Muscle of leg (tissue), 16 donors: ENCODE measurements at places on chromosomes 6 and 20. TPM values are rescaled to one million over a fixed set of nuclear protein-coding genes. Genes with fewer than 3 reads are reported as not detected.

The HLA-DQB2 gene
- 0.23 TPM for polyA plus RNA-seq

The MAPK13 gene
- polyA plus RNA-seq, result 5.9 TPM

The SYCP2L gene
- polyA plus RNA-seq, result 3.5 TPM

The CABLES2 gene
- 5.7 TPM for polyA plus RNA-seq

The ETV7 gene
- polyA plus RNA-seq, result 0.48 TPM

The HSPA1B gene
- polyA plus RNA-seq, result 74.8 TPM

The JPH2 gene
- 77.3 TPM for polyA plus RNA-seq

The IMPG1 gene
- polyA plus RNA-seq, result 0.46 TPM

The ENTPD6 gene
- polyA plus RNA-seq, result 44.3 TPM

The PTK6 gene
- polyA plus RNA-seq, result 0.45 TPM

- DNase-seq, result no peak
These were observed 38.5 kb upstream of the VSX1 start for GRCh38 chr20:25120457-25120856.

DNA sequence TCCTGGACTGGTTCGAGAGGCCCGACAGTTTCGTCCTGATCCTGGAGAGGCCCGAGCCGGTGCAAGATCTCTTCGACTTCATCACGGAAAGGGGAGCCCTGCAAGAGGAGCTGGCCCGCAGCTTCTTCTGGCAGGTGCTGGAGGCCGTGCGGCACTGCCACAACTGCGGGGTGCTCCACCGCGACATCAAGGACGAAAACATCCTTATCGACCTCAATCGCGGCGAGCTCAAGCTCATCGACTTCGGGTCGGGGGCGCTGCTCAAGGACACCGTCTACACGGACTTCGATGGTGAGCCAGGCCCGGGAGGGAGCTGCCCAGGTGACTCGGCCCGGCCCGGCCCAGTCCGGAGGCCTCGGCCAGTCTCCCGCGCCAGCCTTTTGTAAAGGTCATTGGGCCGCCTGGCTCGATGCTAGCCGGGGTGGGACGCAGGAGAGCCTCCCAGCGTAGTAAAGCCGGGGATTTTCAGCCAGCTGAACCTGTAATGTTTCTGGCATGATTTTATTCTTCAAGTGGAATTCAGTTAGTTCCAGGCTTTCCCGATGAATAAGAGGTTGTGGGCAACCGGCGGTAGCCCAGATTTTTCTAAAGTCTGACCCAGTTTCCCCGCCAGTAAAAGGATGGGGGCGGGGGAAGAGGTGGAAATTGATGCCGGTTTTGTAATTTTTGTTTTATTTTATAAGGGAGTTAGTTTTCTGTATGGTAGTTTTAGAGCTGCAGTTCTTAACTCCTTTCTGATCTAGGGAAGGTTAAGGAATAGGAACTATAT lies 1.4 kb downstream of the PIM1 start:
- peak; percentile 77 for DNase-seq

DNA sequence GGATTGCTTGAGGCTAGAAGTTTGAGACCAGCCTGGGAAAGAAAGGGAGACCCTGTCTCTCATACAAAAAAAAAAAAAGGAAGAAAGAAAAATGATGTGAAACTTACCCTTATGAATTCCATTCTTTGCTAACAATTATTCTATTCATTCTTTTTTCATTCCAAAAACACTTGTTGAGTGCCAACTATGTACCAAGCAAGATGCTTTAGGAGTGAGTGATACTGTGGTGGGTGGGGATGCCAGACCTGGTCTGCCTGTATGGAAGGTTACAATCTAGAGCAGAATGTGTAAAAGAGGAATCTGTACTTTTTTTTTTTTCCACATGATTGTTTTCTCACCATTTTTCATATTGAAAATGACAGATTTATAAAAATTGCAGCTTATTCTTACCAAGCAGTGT lies 73.8 kb upstream of the TULP1 start:
- DNase-seq, result no peak

GRCh38 chr20:64119301-64119680 lies 11.9 kb upstream of the NPBWR2 start:
- DNase-seq, result no peak

GRCh38 chr6:44636561-44637248 lies 249.2 kb downstream of the CDC5L start:
- DNase-seq, result peak; percentile 82

DNA sequence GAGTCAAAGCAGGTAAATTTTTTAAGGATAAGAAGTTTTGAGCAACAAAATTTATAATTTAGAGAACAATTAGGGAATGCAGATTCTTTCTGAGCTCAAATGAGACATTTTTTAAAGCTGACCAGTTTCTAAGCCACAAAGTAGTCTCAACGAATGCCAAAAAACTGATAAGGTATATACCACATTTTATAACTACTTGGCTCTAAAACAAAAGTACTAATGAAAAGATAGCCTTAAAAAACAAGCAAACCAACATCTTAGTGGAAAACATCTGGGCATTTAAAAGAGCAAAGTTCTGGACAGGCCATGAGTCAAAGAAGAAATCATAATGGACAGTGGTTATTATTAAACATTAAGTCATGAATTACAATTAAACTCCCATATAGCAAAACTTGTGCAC lies 23.2 kb upstream of the RNF146 start:
- no peak for DNase-seq

DNA sequence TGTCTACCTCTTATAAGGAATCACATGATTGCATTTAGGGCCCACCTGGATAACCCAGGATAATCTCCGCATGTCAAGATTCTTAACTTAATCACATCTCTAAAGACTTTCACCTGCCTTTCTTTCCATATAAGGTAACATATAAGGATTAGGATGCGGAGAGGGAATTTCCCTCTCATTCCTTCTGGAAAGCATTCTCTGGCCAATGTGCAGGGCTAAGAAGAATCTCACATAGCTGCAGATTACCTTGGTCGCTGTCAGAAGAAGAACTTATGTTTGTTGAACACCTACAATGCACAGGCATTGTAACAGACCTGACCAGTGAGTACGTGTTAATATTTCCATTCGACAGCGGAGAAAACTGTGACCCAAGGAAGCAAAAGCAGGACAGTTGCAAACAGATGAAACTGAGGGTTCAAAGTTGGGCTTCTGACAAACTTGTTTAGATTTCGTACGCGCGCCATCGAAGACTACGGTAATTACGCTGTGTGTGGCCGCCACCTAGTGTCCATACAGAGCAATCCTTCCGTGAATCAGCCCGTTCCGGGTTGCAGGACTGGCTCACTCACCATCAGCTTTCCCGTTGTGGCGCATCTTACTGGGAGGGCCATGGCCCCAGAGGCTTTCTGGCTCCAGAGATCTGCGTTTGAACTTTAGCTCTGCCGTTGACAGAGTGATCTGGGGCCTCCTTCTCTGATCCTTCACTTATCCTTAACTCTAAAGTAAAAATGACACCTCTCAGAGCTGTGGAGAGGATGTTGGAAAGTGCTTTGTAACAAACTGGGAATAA lies 9.5 kb downstream of the C20orf202 start:
- peak; percentile 66 for DNase-seq

GRCh38 chr6:52995913-52996645 lies 995 bp upstream of the GSTA4 start:
- peak; percentile 84 for DNase-seq

DNA sequence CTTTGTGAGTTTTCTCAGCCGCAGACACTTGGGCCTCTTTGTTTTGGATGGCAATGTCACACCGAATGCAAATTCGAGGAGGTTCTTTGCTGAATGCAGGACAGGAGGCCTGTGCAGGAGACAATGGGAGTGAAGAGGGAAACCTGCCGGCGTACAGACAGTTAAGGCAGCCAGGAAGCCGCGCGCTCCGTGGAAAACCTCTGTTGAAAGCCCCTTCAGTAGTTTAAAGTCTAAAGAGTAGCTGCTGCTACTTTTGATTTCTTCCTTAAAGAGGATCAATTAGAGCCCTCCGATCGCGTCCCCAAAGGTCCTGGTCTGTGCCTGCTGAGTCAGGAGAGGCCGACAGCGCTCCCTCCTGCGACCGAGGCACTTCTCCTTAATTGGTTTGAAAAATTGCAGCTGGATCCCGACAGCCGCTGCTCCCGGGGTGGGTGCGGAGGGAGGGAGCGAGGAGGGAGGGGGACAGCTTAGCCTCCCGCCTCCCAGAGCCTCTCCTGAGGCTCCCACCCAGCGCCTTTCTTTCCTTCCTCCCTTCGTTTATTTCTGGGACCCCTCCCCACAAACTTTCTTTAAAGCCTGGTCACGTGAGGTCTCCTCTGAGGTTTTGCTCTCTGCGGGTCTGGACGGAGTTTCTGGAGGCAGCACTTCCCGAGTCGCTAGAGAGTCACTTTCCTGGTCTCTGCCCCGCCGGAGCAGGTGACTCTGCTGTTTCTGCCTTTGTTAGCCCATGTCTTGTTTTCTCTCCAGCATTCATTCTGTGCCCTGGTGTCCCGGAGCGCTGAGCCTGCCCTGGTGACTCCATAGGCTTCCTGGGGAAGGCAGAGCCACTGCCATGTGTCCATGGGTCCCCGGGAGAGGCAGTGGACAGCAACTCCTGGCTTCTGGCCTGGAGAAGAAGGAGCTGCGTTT lies 22.3 kb upstream of the RPP40 start:
- DNase-seq, result peak; percentile 86

DNA sequence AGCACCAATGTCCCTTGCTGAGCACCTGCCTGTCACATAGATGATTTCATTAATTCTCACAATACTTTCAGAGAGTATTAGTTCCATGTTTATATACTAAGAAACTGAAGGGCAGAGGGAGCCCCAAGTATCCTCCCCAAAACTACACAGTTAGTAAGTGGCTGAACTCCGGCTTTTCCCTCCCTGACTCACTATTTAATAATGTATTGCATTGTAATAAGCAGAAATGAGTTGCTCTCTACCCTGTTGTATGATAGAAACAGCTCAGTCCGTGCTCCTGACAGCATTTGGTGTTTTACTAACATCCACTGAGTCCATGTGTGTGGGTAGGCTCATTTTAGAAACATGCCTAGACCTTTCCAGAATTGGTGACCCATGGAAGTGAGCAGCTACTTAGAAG lies 76.8 kb downstream of the OLIG3 start:
- no peak for DNase-seq

GRCh38 chr6:46906776-46907175 lies 15.0 kb downstream of the ADGRF5 start:
- DNase-seq, result no peak

DNA sequence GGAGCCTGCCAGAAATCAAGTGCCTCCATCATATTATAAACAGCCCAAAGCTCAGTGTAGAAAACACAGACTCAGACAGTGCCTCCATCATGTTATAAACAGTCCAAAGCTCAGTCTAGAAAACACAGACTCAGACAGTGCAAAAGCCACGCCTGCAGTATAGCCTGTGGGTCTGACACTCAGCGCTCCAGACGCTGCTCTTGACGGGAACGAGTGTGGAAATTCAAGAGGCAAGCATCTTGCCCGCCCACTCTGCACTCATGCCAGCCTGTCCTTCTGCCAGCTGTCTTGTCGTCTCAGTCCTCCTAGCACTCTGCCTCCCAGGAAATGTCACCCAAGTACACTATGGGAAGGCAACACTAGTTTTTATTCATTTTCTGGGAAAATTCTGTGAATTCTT lies 274.2 kb upstream of the CDH4 start:
- DNase-seq, result peak; percentile 70

- no peak for DNase-seq
These were observed 185.1 kb downstream of the CDH26 start for GRCh38 chr20:60143261-60143842.

DNA sequence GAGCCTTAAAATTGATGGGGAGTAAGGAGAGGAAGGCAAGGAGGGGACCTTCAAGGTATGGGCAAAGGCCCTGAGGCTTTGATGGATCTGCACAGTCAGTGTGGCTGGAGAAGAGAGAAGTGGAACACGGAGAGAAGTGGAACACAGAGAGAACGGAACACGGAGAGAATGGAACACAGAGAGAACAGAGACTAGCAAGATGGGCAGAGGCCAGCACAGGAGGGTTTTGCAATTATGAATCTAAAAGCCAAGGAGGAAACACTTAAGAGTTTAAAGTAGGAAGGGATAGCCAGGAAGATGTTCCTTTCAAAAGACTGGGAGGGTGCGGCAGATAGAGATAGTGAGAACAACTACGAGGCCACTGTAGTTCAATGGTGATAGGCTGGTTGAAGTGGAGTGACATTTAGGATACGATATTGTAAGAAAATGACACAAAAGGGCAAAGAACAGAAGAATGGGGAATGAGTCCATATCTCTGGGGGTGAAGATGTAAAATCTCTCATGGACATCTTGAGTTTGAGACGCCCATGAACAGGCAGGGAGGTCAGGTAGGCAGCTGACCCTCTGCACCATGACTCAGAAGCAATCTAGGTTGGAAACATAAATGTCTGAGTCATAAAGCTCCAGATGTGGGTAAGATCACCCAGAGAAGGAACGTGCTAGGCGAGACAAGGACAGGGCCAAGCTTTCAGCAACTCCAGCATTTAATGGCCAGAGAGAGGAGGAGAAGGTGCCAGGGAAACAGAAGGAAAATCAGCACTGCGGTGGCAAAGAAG lies 25.4 kb downstream of the ZMYND8 start:
- no peak for DNase-seq

- DNase-seq, result no peak
These were observed 66.9 kb downstream of the PYGB start for GRCh38 chr20:25314497-25315417.

- DNase-seq, result no peak
These were observed 79.9 kb upstream of the GLP1R start for GRCh38 chr6:38968702-38969149.

DNA sequence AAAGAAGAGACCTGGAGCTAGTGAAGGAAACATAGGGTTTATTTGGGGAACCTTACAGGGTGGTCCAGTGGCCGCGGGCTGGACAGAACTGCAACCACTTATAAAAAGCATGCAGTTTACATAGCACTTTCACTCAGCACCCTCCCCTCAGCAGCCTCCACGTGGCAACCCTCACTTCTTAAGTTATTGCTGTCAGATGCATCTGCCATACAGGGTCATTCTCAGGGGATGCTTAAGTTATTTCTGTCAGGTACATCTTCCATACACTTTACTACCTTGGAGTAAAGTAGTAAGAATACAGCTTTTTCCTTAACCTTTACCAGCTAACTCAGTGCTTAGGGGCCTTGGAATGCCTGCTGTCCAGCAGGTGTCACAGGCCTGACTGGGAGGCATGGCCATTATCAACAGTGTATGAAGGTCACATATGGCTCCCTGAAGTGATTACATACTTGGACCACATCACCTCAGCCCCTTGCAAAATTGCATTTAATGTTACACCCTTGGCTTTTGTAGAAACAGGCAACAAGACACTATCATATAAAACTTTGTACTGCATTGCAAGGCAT lies 2.0 kb upstream of the NOL7 start:
- DNase-seq, result no peak
